ENCODE measurements at places on chromosomes 6 and 20.

DNA sequence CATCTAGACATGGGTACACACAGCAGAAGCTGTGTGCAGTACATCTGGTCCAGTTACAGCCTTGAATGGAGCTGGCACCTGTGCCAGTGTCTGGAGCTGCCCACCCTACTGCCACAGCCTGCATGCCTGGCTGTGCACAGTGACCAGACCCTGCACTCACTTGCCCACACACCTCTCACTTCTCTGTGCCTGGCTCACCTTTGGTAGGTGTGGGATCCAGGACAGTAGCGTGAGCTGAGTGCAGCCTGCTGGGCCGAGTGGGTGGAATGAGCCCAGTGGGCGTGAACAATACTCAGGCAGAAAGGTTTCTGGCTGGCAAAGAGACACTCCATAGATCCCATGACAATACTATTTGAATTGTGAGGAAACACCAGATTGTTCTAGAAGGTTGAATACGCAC lies 839.5 kb upstream of the FLRT3 start:
- no peak for DNase-seq

DNA sequence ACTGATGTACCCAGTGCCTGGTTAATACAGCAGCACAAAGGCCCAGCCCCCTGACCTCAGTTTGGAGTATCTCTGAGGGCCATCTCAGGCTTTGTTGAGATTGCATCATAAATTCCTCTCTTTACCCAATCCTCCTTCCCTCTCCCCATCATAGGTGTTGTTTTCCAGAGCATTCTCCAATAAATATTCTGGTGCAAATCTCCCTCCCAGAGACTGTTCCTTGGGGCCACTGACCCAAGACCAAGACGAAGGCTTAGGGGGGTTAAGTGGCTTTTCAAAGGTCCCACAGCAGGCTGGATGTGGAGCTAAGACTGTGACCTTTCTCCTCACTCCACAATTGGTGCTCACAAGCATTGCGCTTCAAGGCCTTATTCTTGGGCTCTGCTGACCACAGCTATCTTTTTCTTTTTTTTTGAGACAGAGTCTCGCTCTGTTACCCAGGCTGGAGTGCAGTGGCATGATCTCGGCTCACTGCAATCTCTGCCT lies 72.4 kb upstream of the ZMYND8 start:
- DNase-seq: no peak

DNA sequence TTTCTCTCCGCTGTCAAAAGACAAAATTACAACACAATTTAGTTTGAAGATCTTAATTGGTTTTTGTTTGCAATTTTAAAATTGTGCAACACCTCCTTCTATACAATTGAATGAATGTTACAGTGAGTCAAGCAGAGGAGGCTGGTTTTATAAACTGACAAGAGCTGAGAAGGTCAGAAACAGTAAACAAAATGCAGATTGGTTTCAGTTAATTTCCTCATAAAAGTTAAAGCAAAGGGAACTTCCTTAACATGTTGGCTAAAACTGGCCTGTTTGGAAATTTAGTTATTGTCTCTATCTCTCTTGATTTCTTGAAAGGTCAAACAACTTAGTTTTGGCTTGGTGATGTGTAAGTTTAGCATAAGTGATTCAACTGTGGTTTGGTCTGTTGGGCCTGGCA lies 22.2 kb downstream of the KHDC1L start:
- no peak for DNase-seq

- DNase-seq: no peak
These were observed 43.2 kb upstream of the BMP5 start for GRCh38 chr6:55918639-55919038.

DNA sequence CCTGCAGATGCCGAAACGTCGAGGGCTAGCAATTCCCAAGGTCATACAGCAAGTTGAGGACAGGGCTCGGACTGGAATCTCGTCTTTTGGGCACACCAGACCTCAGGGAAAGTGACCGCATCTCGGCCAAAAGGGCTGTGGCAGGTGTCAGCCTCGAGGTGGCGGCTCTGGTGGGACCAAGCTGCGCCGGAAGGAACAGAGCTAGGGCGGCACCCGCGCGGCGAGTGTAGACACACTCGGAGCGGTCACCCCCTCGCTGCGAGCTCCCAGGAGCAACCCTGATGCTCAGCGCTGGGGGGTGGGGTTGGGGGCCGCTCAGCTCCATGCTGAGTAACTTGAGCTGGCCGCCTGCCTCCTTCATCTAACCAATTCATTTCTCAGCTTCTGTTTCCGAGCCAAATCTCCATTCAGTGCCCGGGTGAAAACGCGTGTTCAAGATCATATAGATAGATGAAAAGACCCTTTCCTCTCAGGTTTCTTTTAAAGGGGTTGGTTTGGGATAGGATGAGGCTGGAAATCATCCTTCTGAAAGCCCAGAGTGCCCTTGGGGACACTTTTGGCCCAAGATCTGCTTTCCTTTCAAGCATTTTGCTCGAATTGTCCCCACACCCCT lies 2.2 kb upstream of the TUBB2B start:
- no peak for DNase-seq

- peak; percentile 76 for DNase-seq
These were observed 44.9 kb upstream of the SUPT3H start for GRCh38 chr6:45422503-45423110.

- DNase-seq: no peak
These were observed 164.7 kb downstream of the SCP2D1 start for GRCh38 chr20:18978311-18978710.

DNA sequence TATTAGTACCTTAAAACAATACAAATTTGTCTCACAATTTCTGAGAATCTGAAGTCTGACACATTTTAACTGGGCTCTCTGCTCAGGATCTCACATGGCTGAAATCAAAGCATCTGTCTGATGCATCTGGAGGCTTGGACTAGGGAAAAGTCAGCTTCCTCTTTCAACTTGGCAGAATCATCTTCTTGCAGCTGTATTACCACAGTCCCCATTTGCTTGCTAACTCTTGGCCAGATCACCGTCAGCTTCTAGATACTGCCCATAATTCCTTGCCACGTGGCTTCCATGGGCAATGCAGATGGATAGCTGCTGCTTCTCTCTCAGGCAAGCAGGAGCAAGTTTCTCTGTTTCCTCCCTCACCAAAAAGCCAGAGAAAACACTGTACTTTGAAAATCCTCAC lies 1106.4 kb upstream of the CITED2 start:
- DNase-seq: no peak

DNA sequence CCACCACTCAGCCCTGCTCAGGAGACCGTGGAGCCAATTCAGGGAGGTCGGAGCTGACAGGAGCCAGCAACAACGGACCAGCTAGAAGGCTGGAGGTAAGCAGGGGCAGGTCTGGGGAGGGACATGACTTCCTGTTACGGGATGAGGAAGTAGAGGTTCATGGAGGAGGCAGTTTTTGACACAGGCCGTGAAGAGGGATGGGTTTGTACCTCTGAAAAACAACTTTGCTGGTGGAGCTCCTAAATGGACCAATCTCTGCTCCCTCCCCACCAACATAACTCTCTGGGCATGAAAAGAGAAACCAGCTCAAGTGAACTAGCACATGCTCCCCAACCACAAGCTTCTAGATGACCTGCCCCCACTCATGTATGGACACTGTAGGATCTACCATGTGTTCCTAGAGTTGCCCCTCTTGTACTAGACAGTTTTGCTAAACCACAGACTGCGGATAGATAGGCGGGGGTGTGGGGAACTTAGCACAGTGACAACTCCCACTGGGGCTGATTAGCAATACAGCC lies 31.4 kb downstream of the RALGAPA2 start:
- DNase-seq: no peak

GRCh38 chr20:37796121-37796520 lies 102.3 kb downstream of the CTNNBL1 start:
- DNase-seq: no peak

- peak; percentile 40 for DNase-seq
These were observed 19.3 kb downstream of the FAXC start for GRCh38 chr6:99330159-99330558.

GRCh38 chr20:5667705-5668528 lies 82.3 kb upstream of the SHLD1 start:
- no peak for DNase-seq

- DNase-seq: no peak
These were observed 435.5 kb upstream of the NRSN1 start for GRCh38 chr6:23690453-23691049.

DNA sequence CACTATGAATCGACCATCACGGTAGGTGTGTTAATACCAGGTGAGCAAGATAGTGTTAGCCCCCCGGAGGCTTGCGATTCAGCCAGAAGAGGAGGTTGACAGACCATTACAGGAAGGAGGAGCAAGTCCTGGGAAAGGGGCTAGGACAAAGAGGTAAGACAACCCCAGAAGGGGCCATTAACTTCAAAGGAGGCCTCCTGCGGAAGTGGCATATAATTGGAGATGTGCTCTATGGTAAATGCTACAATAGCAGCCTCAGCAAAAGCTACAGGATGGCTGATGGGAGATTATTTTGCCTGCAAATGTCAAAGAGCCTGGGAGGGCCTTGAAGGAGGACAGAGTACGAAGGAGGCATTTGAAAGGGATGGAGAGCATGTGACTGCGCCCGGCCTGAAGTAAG lies 108.6 kb upstream of the CITED2 start:
- no peak for DNase-seq

- no peak for DNase-seq
These were observed 920 bp upstream of the WTAP start for GRCh38 chr6:159726255-159726917.

Data from CD8-positive, alpha-beta memory T cell (primary cell).